ENCODE measurements at places on chromosomes 1 and 21.

DNA sequence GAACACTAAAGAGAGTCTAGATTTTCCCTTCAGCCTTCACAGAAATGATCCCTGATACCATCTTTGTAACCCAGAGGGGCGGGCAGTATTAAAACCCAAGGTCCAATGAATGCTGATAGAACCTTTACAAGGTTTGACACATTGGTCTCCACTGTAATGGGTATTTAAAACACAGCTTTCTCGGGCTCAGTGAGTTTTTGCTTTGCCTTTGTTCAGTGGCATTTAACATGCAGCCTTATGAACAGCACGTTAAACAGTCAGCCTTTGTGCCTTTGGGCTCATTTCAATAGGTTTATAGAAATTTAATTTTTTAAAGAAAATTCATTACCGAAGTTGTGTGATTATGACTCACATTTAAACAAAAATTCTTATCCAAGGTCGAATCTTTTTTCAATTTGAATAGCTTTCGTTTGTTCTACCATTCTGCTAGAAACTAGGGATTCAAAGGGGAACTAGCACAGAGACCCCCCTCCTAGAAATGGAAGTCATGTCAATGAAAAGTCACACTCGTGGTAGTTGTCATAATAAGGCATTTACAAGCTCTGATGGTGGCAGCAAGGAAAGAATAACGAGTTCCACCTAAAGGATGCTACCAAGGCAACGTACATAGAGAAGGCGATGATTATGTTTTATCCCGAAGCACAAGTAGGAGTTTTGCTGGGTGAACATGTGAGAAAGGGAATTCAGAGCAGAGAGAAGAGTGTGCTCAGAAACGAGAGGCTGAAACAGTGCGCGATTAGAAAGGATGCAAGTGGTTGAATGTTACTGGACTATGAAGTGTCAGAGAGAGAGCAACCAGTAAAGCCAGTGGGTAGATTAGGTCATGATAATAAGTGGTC, 66.2 kb downstream of the SGIP1 start:
- DNase-seq, result no peak

GRCh38 chr1:6991266-6991665, 206.0 kb downstream of the CAMTA1 start:
- DNase-seq, result no peak

- no peak for DNase-seq
Measured at GRCh38 chr1:204267191-204267601, 53.4 kb upstream of the GOLT1A start.

- no peak for DNase-seq
Measured at GRCh38 chr1:110443451-110443850, 7.5 kb upstream of the PROK1 start.

DNA sequence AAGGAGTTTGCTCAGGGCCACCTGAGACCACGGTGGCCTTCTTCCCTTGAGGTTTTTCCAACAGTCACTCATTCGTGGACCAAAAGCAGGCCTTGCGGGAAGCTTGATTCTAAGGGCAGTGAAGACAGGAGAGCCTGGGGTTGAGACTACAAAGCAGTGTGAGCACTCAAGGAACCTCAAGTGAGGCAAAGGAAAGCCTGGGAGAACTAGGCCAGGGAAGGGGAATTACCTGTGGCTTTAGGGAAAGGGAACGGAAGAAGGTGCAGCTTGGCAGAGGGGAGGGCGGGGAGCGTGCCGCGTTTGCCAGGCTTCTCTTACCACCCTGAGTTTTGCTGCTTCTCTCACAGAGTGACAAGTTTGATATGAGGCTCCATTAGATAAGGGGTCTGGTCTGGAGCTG, 114.3 kb downstream of the DHRS3 start:
- DNase-seq, result no peak

GRCh38 chr1:981491-981954, 370 bp downstream of the PERM1 start:
- DNase-seq, result no peak

- DNase-seq, result no peak
Measured at GRCh38 chr1:212119397-212119837, 83.9 kb downstream of the DTL start.

DNA sequence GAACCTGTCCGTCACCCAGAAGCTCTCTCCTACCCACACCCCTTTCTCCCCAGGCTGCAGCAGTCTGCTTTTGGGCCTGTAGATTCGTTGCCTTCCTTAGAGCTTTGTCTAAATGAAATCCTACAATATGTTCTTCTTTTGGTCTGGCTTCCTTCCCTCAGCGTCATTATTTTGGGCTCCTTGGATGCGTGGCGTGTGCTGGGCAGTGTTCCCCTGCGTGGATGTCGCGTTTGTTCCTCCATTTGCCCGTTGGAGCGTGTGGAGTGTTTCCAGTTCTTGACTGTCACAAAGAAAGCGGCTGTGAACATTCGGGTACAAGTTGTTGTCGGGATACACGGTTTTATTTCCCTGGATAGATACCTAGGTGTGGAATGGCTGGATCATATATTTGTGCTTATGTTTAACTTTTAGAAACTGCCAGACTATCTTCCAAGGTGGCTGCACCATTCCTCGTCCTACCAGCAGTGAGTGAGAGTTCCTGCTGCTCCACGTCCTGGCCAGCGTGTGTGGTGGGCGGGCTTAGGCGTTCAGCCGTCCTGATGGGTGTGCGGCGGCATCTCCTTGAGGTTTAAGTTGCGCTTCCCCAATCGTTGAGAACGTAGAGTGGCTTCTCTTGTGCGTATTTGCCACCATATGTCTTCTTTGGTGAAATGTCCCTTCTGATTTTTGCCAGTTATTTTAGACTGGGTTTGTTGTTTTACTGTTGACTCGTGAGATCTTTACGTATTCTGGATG, 31.7 kb downstream of the SKI start:
- DNase-seq, result no peak

- DNase-seq, result peak; percentile 49
Measured at GRCh38 chr1:150560011-150560438, 10.8 kb downstream of the ADAMTSL4 start.

- DNase-seq, result no peak
Measured at GRCh38 chr1:16981269-16981849, 939 bp upstream of the MFAP2 start.

GRCh38 chr21:46557919-46558392, 46.9 kb downstream of the S100B start:
- DNase-seq, result no peak

DNA sequence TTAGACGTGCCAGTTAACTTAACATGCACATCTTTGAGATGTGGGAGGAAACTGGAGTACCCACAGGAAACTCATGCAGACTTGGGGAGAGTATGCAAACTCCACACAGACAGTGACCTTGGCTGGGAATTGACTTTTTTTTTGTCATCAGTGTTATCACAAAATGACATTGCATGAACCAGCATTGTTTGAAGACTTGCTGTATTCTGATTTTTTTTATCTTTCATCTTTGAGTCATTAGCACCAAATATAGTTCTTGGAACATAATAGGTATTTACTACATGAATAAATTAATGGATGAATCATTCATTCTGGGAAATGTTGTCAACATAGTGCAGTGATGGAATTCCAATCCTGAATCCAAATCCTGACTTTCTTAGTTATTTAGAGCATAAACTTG, 77.0 kb downstream of the ATF6 start:
- DNase-seq, result no peak

GRCh38 chr1:53584777-53585107, 125.5 kb downstream of the DMRTB1 start:
- DNase-seq, result no peak

DNA sequence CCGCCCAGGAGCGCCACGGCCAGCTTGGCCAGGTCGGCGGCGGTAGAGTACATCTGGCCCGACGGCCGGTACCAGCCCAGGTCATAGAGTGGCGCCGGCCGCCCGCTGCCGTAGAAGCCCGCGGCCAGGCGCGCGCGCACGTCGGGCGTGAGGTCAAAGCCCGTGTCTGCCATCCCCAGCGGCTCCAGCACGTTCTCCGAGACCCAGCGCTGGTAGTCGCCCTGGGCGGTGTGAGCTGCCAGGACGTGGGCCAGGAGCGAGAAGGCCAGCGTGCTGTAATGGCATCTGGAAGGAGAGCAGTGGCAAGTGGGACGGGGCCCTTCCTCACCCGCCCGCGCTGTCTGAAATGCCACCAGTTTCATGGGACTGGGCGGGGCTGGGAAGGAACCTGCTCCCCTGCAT, 18.9 kb downstream of the LACTBL1 start:
- no peak for DNase-seq

- no peak for DNase-seq
Measured at GRCh38 chr1:244111027-244111426, 59.9 kb downstream of the ZBTB18 start.

- no peak for DNase-seq
Measured at GRCh38 chr21:46088189-46088588, 9.7 kb upstream of the COL6A2 start.

GRCh38 chr21:42784276-42784675, 95.1 kb downstream of the WDR4 start:
- DNase-seq, result no peak

DNA sequence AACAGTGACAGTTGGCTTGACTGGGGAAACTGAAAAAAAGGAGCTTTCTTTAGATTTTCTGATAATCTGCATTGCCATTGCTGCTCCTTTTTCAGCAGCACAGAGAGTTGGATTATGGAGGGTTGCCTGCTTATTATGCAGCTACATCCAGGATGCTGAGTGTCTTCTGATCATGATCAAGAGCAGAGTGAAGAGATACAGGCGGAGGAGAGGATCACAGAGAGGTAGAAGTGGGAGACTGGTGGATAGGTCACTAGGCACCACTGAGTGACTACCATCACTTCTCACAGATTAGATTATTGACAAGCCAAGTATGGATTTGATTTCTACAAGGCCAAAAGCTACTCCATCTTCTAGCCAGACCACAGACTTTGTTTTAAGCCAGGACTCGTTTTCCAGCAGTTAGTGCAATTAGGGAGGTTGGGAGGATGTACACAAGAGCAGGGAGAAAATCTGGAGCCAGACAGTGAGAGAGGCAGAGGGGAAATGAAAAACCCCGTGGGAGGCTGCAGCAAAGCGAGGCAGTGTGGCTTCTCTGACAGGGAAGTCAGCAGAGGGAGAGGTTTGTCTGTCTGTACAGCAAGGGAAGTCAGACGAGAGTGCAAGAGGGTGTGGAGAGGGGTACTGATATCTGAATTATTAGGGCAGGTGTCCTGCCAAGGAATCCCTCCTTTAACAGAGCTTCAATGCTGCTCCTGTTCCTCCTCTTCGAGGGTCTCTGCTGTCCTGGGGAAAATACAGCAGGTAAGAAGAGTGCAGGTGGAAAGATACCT, at the start of gene CD1E:
Gene CD1E (plus strand): TSS at position 592 of the 773 bp plus-strand sequence. CDS start 95 bp downstream, at position 687.
- no peak for DNase-seq

DNA sequence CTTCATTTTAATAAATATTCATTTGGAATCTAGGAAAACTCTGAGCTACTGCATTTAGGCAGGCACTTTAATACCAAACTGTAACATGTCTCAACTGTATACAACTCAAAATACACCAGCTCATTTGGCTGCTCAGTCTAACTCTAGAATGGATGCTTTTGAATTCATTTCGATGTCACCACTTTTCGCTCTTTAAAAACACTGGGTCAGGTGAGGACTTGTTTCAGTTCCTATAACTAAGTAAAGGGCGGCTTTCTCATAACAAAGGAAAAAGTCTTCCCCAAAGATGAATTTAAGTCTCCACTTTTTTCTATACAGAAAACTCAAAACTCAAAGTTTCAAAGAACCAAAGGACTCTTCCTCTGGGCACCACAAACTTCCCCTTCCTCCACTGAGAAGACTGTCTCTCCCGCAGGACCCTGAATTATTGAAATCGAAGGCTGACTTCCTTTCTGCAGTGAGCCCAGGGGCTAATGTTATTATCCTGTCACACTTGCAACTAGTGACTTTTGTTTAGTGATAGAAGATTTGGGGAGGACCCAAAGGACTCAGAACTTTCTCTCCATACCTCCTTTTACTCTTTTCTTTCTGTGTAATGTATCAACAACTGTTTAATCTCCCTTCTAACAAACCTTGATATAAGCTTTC, 9.7 kb upstream of the DHX9 start:
- no peak for DNase-seq

- no peak for DNase-seq
Measured at GRCh38 chr1:18723701-18724411, 93.2 kb downstream of the PAX7 start.

DNA sequence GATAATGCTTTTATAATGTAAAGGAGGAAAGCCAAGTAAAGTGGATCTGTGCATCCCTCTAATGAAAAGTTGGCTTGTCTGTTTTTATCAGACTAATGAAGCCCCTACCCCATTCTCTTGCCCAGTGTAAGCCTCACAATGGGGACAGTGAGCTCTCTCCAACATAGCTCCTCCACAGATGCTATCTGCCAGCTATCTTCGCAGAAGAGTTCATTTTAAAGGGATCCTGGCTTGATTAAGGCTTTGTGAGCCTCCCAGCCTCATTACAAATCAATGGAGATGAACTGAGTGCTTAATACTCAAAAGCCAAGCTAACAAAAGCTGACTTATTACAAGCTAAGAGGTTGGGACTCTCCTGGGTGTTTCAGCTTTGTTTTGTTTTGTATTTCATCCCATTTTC, 514.7 kb downstream of the NUF2 start:
- DNase-seq, result no peak

DNA sequence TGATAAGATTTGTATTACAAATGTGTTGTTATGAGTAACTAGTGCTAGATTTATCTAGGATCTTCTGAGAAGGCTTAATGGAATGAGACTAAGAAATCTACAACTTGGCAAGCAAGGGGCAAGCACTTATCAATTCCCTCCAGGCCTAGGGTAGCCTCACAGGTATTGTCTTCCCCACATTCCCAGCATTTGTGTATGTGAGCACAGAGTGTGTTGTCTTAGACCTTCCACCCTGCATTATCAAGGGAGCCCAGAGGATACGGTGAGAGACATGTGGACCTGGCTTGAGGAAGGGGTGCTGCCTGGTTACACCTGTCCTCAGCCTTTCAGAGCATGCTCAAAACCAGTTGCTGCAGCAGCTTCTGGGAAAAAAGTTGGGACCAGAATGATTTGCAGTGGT, 327.2 kb downstream of the MRPL39 start:
- DNase-seq, result no peak

- no peak for DNase-seq
Measured at GRCh38 chr1:8525216-8525557, 207.3 kb downstream of the SLC45A1 start.

GRCh38 chr1:110787328-110788071, 85.4 kb upstream of the CD53 start:
- no peak for DNase-seq

- no peak for DNase-seq
Measured at GRCh38 chr1:239308701-239309333, 77.6 kb upstream of the CHRM3 start.

DNA sequence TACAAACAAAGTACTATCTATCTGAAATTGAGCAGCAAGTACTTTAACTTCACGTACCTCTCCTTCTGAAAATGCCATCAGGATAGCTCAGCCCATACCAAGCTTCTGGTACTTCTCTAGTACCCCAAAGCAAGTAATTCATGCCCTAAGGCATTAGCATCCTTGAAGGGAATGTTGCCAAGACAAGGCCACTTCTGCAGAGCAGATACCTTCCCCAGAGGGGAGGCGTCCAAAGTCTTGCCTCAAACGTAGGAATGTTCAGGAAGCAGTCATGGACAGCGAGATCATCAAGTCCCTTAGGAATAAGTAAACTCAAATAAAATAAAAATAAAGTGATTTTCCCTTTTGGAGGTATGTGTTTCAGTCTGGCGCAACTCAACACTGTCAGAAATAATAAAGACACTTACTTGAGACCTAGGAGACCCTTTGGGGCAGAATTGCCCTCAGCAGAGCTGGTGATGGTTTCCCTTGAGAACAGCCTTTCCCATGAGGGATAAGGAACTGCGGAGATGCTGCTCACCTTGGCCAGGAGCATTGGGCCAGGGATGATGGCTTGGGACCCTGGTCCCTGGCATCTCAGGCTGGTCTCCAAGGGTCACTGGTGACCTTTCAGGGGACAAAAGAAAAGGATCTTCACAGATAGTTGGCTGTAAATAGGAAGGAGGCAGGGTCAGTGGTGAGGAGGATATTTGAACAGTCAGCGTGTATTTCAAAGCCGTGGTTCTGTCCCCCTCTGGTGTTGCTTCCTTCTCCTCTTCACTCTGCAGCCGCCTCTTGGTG, 522.9 kb downstream of the KIF26B start:
- no peak for DNase-seq
